Muscle of leg (tissue), 16 donors: ENCODE measurements at places on chromosomes 16 and 17. TPM values are rescaled to one million over a fixed set of nuclear protein-coding genes. Genes with fewer than 3 reads are reported as not detected.
A peak's percentile ranks its signal among the peaks of the same experiment; 100 is the strongest.

The GP1BA gene
- 0.04 TPM for total RNA-seq

- peak; percentile 40 for DNase-seq
- no peaks in the 10 kb centered on the region for H3K36me3 ChIP-seq
- H3K27me3 ChIP-seq = no peaks in the 10 kb centered on the region
- no peak overlapping the region for H3K27ac ChIP-seq
Observed at GRCh38 chr16:68473358-68474070, 25.2 kb upstream of the SMPD3 start.

DNA sequence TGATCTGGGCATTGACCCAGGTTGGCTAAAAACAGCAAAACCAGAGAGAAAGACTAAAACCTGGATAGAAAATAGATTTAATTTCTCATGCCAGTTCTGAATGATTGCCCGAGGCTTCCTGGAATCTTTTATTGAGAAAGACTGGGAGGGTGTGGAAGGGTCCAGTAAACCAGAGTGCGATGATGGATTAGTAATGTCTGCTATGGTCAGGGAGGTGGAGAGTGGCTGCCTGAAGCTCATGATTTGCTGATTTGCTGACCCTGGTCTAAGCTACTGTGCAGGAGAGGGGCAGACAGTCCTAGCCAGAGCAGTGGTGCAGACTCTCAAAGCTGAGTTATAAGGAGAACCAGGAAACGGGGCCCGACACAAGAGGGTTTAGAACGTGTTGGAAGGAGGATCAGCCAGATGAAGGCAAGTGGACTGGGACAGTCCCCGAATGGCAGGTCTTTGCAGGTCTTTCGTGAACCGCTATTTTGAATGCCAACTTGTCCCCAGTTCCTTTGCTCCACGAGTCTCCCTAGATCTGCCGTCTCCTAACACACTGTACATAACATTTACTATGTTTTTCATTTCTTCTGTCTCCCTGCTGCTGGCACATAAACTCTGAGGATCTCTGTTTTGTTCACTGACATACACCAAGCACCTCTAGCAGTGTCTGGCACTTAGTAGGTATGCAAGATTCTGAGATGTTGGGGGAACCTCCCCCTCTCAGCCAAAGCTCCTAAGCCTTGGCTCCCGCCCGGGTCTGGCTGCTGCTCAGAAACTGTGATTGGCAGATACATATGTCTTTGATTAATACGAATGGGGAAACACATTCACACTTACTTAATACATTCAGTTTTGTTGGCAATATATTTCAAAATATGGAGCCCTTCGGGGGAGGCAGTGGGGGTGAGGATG lies 237.3 kb upstream of the TNRC6C start:
- peaks cover 34% of the 10 kb centered on the region for H3K4me1 ChIP-seq
- H3K27me3 ChIP-seq = peaks cover 9% of the 10 kb centered on the region
- no peak for DNase-seq
- no peak overlapping the region for H3K27ac ChIP-seq
- H3K4me3 ChIP-seq = no peak overlapping the region

DNA sequence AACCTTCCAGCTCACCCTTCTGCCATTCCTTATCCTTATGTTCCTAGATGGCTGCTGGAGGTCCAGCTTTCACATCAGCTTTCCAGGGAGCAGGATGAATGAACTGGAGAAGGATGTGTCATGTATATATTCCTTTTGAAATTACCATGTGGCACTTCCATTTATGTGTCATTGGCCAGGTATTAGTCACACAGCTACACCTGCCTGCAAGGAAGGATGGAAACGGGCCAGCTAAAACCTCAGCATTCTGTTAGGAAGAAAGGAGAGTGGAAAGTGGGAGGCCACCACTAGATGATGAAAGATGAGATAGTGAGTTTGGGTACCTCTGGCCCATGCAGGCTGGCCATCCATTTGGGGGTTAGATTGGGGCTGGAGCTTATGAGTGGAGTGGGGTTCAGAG lies 67.5 kb downstream of the KSR1 start:
- no peak overlapping the region for H3K4me3 ChIP-seq
- DNase-seq = no peak
- peaks cover 35% of the 10 kb centered on the region for H3K4me1 ChIP-seq
- H3K27me3 ChIP-seq = no peaks in the 10 kb centered on the region

DNA sequence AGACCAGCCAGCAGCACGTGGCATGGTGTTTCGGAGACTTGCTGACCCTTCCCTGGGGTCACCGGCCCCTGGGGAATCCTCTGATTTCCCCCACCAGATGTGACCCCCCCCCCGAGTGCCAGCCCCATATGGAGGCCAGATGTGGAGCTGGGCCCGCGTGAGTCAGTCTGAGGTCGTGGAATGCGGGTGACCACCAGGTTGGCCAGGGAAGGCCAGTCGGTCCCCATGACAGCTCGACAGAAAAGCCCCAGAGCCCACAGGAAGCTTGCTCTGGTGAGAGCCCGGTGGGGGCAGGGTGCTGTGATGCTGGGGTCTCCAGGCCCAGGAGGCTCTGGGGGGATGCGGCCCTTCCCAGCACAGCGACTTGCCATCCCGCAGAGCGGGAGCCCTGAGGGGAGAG lies 209.0 kb downstream of the NTN1 start:
- peaks cover 6% of the 10 kb centered on the region for H3K27me3 ChIP-seq
- no peak overlapping the region for H3K4me3 ChIP-seq
- no peak overlapping the region for H3K27ac ChIP-seq
- no peak for DNase-seq

DNA sequence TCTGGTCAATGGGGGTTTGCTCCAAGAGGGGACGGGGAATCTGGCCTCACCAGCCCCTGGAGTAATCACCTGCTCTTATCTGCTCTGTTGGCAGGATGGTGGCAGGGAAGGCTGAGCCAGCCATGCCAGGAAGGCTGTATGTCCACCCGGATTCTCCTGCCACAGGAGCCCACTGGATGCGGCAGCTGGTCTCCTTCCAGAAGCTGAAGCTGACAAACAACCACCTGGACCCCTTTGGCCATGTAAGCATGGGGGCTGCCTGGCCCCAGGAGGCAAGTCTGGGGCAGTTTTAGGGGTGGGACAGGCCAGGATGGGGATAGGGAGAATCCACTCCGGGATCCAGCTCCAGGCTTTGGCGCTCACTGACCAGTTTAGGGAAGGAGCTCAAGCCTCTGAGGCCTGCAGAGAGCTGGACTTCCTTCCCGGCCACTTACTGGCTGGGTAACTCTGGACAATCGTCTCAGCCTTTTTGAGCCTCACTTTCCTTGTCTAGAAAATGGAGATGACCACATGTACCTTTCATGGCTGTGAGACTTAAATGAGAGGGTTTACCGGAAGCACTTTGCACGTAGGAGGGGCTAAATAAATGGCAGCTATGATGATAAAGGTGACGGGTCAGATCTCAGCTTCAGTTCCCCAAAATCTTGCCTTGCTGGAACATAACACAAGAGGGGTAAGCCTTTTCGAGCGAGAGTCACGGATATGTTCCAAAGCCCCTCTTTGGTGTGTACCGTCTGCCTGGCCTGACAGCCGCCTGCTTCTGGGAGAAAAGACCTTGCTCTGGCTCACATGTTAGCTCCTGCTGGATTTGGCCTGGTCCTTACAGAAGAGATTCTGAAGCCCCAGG lies 15.4 kb downstream of the TBX4 start:
- peak overlapping the region; percentile 32 for H3K27ac ChIP-seq
- H3K4me1 ChIP-seq = peaks cover 35% of the 10 kb centered on the region
- H3K27me3 ChIP-seq = peaks cover 7% of the 10 kb centered on the region
- no peak overlapping the region for H3K4me3 ChIP-seq
- H3K36me3 ChIP-seq = peaks cover 27% of the 10 kb centered on the region

DNA sequence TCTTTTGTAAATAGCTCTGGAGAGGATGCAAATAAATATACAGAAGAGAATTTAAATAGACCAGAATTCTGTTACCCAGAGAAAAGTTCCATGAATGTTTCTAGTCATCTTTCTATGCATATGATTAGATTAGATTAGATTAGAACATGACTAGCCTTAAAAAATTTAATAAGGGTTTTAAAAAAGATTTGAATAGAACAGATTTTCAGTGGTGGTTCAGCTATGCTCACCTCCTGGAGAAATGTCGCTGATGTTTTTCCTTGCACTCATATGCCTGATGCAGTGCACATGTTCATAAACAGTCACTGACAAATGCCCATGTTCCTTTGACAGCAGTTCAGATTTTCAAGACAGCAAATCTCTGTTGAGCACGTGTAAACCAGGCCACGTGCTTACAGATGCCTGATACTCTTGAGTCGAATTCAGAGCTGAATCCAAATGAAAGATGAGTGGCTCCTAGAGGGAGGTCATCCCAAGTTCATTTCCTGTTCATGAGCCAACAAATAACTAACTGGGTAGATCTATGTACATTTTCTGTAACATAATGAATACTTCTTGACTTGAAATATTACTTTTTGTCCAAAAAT lies 19.9 kb upstream of the RAB11FIP4 start:
- no peak overlapping the region for H3K27ac ChIP-seq
- H3K27me3 ChIP-seq = no peaks in the 10 kb centered on the region
- H3K4me1 ChIP-seq = peaks cover 4% of the 10 kb centered on the region
- peak; percentile 77 for DNase-seq

DNA sequence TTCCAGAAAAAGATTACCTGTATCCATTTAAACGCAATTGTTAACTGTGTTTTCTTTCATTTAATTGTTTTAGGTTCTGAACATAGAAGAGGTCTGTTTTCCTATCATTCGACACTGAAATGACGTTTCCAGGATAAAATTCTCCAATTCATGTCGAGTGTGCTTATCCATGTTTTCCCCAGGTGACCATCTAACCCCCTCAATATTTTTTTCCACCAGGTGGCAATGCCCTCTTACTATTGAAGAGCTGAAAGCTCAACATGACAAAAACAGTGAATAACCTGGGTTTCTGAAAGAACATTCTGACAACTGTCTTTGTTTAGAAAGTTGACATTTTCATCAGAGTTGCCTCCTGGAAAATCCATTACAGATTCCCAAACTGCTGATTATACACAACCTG lies 948.7 kb downstream of the KCNJ2 start:
- H3K27ac ChIP-seq = no peak overlapping the region
- peak; percentile 16 for DNase-seq
- H3K4me3 ChIP-seq = no peak overlapping the region
- no peaks in the 10 kb centered on the region for H3K36me3 ChIP-seq
- H3K27me3 ChIP-seq = no peaks in the 10 kb centered on the region

GRCh38 chr17:16952401-16952800 lies 19.5 kb downstream of the TNFRSF13B start:
- no peak for DNase-seq
- H3K27ac ChIP-seq = no peak overlapping the region
- H3K4me3 ChIP-seq = no peak overlapping the region
- H3K36me3 ChIP-seq = no peaks in the 10 kb centered on the region

The CHST5 gene
- 0.22 TPM for total RNA-seq

- DNase-seq = peak; percentile 22
- H3K27ac ChIP-seq = no peak overlapping the region
- H3K4me3 ChIP-seq = peak overlapping the region; percentile 53
- peaks cover 22% of the 10 kb centered on the region for H3K4me1 ChIP-seq
- peaks cover 2% of the 10 kb centered on the region for H3K27me3 ChIP-seq
- H3K36me3 ChIP-seq = peaks cover 18% of the 10 kb centered on the region
Observed at GRCh38 chr17:36592316-36592715, 637 bp downstream of the DHRS11 start.

DNA sequence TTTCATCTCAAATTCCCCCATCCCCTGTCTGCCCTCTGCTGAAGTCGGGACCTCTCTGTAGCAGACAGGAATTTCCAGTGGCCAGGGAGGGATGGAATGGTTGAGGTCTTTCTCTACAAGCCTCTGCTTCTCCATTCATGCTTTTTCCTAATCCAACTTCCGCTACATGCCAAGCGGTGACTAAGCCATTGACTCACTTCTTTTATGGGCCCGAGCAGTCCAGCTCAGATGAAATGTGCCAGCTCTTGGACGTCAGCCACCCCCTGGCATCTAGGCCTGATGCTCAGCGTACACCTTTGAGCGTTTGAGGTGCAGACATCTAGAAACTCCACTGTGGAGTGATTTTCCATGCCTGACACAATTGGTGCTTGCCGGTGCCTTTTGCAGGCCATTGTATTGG lies 40.7 kb upstream of the GPR139 start:
- H3K4me3 ChIP-seq = no peak overlapping the region
- no peaks in the 10 kb centered on the region for H3K27me3 ChIP-seq
- H3K4me1 ChIP-seq = no peaks in the 10 kb centered on the region
- DNase-seq = no peak
- no peaks in the 10 kb centered on the region for H3K36me3 ChIP-seq
- no peak overlapping the region for H3K27ac ChIP-seq

- H3K4me3 ChIP-seq = peak overlapping the region; percentile 98
- H3K4me1 ChIP-seq = peaks cover 21% of the 10 kb centered on the region
- no peaks in the 10 kb centered on the region for H3K27me3 ChIP-seq
- H3K27ac ChIP-seq = peak overlapping the region; percentile 86
Observed at GRCh38 chr17:73231395-73231794, 30.3 kb downstream of the CPSF4L start.

DNA sequence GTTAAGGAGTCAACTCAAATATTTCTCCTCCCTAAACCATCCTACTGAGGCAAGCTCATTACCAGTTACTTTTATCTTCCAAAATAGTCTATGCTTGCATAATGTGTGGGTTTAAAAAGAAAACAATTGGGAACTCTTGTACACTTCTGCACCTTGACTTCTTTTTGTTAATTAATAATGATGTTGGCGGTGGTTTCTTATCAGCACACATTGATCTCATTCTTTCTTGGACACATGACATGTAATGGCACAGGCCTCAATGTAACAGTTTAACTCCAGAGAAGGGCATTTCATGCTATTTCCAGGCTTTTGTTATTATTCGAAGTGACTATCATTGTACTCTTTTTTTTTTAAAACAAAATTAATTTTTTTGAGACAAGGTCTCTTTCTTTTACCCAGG lies 7.8 kb downstream of the PLCG2 start:
- no peaks in the 10 kb centered on the region for H3K36me3 ChIP-seq
- no peak overlapping the region for H3K4me3 ChIP-seq
- no peak for DNase-seq

- no peak overlapping the region for H3K4me3 ChIP-seq
- H3K36me3 ChIP-seq = no peaks in the 10 kb centered on the region
- no peak overlapping the region for H3K27ac ChIP-seq
- peak; percentile 8 for DNase-seq
Observed at GRCh38 chr16:64356267-64356666, 765.6 kb downstream of the CDH11 start.

The ABI3 gene
- 3.1 TPM for total RNA-seq

The B9D1 gene
- total RNA-seq = 5.7 TPM

The MRTFB gene
- total RNA-seq = 14.6 TPM

GRCh38 chr16:1089822-1090619 lies 6.0 kb downstream of the C1QTNF8 start:
- peak; percentile 24 for DNase-seq
- H3K4me3 ChIP-seq = no peak overlapping the region
- no peak overlapping the region for H3K27ac ChIP-seq
- H3K4me1 ChIP-seq = peaks cover 20% of the 10 kb centered on the region
- no peaks in the 10 kb centered on the region for H3K36me3 ChIP-seq
- H3K27me3 ChIP-seq = peaks cover 41% of the 10 kb centered on the region

GRCh38 chr16:74607962-74608356 lies 1.0 kb upstream of the GLG1 start:
- H3K27ac ChIP-seq = peak overlapping the region; percentile 99
- H3K4me1 ChIP-seq = peaks cover 16% of the 10 kb centered on the region
- no peaks in the 10 kb centered on the region for H3K36me3 ChIP-seq
- DNase-seq = peak; percentile 66
- H3K4me3 ChIP-seq = no peak overlapping the region

GRCh38 chr16:5670198-5670597 lies 572.6 kb upstream of the EEF2KMT start:
- DNase-seq = no peak
- H3K27me3 ChIP-seq = no peaks in the 10 kb centered on the region

GRCh38 chr17:11618861-11619566 lies 20.7 kb downstream of the DNAH9 start:
- H3K4me1 ChIP-seq = no peaks in the 10 kb centered on the region
- H3K36me3 ChIP-seq = no peaks in the 10 kb centered on the region
- H3K27ac ChIP-seq = no peak overlapping the region
- no peak overlapping the region for H3K4me3 ChIP-seq

The DNAH2 gene
- 4.6 TPM for total RNA-seq

GRCh38 chr16:8178271-8178670 lies 412.0 kb downstream of the TMEM114 start:
- no peaks in the 10 kb centered on the region for H3K27me3 ChIP-seq
- DNase-seq = no peak
- H3K27ac ChIP-seq = no peak overlapping the region
- H3K36me3 ChIP-seq = no peaks in the 10 kb centered on the region
- no peaks in the 10 kb centered on the region for H3K4me1 ChIP-seq
